Activated gamma-delta T cell (primary cell): ENCODE measurements at places on chromosomes 4 and X.

DNA sequence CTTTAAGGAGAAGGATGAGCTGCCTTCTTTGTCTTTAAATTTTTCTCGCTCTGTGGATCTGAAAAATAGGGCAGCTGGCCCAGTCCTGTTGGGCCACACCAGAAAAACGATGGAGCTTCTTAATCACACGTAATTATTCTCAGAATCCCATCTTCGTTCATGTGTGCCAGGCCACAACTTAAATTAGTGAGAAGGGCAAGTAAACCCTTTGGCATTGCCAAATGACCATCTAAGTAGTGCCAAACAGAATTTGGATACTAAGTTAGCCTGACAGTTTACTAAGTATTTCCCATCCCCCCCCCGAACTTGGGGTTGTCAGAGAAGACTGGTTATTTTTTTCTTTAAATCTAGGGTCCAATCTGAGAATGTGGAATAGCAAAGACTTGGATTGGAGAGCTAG is 62.0 kb downstream of the CASP3 start:
- no peak for DNase-seq

- no peak for DNase-seq
Observed at GRCh38 chr4:186144946-186145569, 40.6 kb downstream of the FAM149A start.

- no peak for DNase-seq
Observed at GRCh38 chr4:7007944-7008343, 35.2 kb upstream of the TADA2B start.

DNA sequence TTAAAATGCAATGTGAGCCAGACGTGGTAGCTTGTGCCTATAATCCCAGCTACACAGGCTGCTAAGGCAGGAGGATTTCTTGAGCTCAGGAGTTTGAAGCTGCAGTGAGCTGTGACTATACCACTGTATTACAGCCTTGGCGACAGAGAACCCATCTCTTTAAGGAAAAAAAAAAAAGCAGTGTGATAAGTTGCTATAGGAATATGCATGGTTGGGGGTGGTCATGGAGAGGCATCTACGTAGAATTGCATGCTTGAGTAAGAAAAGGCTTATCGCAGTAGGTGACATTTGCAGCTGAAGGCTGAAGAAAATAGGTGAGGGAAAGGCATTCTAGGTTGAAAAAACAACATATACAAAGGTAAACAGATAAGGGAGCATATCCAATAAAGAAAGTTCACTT is 4.1 kb downstream of the DIAPH2 start:
- no peak for DNase-seq

DNA sequence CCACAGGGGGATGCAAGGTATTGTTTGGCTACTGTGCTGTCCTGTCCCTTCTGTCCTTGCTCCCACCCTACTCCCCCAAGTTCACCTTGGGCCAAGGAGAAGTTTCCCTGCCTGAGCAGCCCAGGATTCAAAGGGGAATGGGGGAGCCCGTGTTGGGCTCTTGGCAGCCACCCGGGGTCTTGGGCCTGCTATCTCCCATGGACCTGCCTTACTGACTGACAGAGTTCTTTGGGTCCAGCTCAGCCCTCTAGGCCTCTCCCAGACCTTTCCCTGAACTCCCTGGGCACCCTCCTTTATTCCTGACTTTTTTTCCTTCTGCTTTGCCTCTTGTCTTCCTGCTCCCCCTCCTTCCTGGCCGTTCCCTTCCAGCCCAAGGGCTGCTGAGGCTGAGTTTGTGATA is 67.4 kb downstream of the STARD8 start:
- DNase-seq, result no peak

- DNase-seq, result no peak
Observed at GRCh38 chrX:148568763-148569162, 68.3 kb downstream of the AFF2 start.

DNA sequence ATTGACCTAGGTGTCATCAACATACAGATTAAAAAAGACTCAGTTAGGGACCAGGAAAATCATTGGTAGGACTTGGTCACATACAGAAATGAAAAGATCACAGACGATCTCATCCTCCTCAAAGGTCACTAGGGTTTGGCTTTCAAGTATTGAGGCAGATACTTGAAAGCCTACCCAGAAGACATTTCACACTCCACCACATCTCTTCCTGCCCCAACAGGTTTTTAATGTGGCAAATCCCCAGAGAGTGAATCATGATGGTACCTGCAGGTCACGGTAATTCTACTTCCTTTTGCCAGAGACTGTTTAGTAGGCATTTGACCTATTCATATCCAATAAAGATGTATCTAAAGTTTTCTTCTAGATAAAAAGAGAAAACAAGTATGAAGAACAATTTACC is 44.1 kb downstream of the INPP4B start:
- DNase-seq, result no peak

- DNase-seq, result no peak
Observed at GRCh38 chrX:19678941-19679340, 163.6 kb upstream of the MAP3K15 start.

DNA sequence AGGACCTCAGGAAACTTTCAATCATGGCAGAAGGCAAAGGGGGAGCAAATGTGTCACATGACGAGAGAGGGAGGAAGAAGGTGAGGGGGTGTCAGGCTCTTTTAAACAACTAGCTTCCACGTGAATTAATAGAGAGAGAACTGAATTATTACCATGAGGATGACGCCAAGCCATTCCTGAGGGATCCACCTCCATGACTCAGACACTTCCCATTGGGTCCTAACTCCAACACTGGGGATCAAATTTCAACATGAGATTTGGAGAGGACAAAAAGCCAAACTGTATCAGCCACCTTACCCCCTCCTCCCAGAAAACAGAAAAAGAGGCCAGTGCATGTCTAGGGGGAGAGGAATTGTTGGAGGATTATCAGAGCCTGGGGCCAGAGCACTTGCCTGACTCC is 40.4 kb upstream of the LAS1L start:
- no peak for DNase-seq

GRCh38 chr4:187666697-187667494 is 328.7 kb upstream of the ZFP42 start:
- no peak for DNase-seq

DNA sequence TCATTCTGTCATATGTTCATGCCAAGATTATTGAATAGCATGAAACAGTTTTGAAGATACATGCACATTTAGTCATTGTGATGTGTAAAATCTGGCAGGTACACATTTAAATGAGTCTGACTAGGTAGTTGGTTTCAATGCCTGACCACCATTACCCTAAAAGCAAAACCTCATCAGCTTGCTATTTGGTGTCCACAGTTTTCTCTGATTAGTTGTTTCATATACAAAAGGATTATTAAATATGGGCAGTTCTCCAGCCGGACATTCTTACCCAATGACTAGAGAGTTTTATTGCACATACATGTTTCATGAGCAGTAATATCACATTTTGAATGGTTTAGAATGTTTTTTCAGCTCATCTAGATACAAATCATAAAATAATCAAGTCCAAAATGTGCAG is 23.7 kb downstream of the DCHS2 start:
- no peak for DNase-seq

DNA sequence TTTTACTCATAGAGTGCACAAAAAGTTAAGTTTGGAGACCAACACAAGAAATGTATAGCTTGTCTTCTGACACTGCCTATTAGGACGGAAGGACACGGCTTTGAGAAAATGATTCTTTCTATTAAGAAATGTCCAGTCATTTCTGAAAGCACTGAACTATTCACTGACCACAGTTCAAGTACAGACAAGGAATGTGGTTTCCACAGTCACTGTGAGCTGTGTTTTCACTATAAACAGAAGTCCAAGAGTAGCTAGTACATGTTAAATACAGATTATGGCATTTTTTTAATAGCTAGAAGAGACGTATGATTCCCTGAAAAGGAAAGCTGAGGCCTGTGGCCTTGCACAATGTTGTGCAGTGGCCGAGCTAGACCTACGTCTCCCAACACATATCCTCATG is 115.1 kb upstream of the GPM6A start:
- DNase-seq, result no peak

- no peak for DNase-seq
Observed at GRCh38 chr4:26330186-26330787, 9.5 kb downstream of the RBPJ start.

DNA sequence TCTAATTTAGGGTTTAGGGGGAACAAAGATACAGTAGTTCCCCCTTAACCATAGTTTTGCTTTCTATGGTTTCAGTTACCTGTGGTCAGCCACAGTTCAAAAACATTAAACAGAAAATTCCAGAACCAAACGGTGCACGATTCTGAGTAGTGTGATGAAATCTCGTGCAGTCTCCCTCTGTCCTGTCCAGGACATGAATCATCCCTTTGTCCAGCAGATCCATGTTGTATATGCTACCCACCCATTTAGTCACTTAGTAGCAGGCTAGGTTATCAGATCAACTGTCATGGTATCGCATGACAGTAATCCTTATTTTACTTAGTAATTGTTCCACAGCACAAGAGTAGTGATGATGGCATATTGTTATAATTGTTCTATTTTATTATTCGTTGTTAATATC is 556.1 kb downstream of the IL1RAPL1 start:
- no peak for DNase-seq

- DNase-seq, result no peak
Observed at GRCh38 chrX:40171513-40172400, 74.0 kb upstream of the BCOR start.

GRCh38 chr4:60359746-60360367 is 840.3 kb upstream of the ADGRL3 start:
- no peak for DNase-seq

DNA sequence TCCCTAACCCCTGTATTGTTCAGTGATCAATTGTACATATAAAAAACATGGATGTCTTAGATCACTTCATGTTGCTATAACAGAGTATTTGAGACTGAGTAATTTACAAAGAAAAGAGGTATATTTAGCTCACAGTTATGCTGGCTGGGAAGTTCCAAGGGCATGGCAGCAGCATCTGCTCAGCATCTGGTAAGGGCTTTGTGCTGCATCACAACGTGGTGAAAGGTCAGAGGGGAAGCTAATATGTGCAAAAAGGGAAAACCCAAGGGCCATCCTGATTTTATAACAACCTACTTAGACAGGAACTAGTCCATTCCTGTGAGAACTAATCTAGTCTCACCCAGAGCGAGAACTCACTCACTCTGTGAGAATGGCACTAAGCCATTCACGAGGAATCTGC is 128.2 kb upstream of the OTUD4 start:
- no peak for DNase-seq

DNA sequence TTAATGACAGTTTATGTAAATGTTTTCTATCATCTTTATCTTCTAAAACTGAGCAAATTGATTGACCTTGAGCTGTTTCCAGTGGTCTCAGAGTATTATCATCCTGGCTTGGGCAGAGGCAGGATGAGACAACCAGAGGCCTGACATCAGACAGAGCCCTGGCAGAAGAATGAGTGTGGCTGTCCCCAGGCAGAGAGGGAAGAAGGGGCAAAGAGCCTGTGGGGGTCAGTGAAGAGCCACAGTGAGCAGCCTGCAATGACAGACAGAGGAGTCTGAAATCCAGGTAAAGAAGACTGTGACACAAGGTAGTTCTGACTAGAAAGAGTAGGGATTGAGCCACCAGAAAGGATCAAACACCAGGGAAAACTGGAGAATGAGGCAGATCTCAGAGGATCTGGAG is 182.4 kb upstream of the ARSJ start:
- DNase-seq, result no peak

GRCh38 chr4:185149392-185149791 is 6.3 kb downstream of the SLC25A4 start:
- DNase-seq, result no peak

DNA sequence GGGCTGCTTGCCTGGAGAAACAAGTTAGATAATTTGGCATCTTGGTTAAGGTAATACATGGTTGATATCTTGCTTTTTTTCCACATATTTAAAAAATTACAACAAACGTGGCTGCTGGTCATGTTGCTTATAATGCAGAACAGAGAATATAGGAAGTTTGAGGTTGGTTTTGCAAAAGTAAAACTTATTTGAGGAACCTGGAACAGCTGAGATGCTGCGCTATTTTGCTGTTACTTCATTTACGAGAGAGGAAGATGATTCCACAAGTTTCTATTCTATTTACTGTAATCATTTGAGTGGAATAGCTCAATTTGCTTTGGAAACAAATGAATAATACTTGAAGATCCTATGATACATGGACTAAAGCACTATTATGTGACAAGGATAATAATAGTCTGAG is 118.9 kb downstream of the TMA16 start:
- DNase-seq, result no peak

GRCh38 chr4:88818631-88819470 is 121.2 kb upstream of the NAP1L5 start:
- no peak for DNase-seq

DNA sequence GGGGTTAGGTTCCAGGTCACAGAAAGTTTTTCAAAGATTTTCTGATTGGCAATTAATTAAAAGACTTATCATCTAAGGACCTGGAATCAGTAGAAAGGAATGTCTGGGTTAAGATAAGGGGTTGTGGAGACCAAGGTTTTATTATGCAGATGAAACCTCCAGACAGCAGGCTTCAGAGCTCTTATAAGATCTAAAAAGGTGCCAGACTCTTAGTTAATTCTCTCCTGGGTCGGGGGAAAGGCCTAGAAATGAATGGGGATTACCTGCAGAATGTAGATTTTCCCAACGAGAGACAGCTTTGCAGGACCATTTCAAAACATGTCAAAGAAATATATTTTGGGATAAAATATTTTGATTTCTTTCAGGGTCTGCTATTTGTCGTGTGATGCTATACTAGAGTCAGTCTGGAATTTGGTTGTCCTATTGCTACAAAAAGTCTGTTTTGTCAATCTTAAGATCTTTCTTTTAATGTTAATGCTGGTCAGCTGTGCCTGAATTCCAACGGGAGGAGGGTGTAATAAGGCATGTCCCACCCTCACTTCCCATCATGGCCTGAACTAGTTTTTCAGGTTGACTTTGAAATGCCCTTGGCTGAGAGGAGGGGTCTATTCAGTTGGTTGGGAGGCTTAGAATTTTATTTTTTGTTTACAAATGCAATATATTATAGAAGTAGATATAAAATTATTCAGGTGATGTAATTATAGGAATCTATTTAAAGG is 15.8 kb downstream of the EGF start:
- no peak for DNase-seq

DNA sequence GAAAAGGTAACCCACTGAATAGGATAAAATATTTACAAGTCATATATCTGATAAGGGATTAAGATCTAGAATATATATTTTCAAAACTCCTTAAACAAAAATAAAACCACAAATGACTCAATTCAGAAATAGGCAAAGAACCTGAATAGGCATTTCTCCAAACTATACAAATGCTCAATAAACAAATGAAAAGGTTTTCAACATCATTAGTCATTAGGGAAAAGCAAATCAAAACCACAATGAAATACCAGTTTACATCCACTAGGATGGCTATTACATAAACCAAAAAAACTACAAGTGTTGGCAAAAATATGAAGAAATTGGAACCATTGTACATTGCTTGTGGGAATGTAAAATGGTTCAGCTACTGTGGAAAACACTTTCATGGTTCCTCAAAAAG is 167.0 kb upstream of the GALNT7 start:
- DNase-seq, result no peak
